ENCODE measurements at places on chromosomes 16 and 17.
A peak's percentile ranks its signal among the peaks of the same experiment; 100 is the strongest.

GRCh38 chr17:50601823-50602375, 32.8 kb upstream of the ABCC3 start:
- no peak overlapping the region for H3K27ac ChIP-seq
- DNase-seq, result no peak
- no peaks in the 10 kb centered on the region for H3K36me3 ChIP-seq
- H3K27me3 ChIP-seq, result peaks cover 4% of the 10 kb centered on the region
- H3K4me3 ChIP-seq, result no peak overlapping the region

- H3K27ac ChIP-seq, result no peak overlapping the region
- H3K4me3 ChIP-seq, result no peak overlapping the region
- no peaks in the 10 kb centered on the region for H3K36me3 ChIP-seq
- DNase-seq, result no peak
These were observed 268.0 kb upstream of the TNRC6C start for GRCh38 chr17:77690271-77691161.

DNA sequence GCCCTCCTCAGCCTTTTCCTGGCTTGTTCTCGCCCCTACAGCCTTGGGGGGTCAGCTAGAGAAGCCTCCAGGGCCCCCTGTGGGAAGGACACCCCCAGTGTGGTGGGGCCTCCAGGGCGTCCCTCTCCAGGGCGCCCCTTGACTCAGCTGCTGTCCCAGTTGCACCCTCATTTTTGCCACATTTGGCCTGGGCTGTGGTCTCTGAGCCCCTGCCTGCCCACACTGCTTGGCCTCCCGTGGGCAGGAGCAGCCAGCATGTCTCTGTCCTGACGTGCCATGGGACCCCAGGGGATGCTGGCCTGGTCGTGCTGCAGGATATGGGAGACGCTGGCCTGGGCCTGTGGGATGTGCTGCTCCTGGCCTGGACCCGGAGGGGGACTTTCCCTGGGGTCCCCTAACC, 5.0 kb downstream of the CHTF18 start:
- peaks cover 13% of the 10 kb centered on the region for H3K4me1 ChIP-seq
- H3K4me3 ChIP-seq, result no peak overlapping the region
- no peaks in the 10 kb centered on the region for H3K36me3 ChIP-seq
- no peaks in the 10 kb centered on the region for H3K27me3 ChIP-seq
- DNase-seq, result no peak

DNA sequence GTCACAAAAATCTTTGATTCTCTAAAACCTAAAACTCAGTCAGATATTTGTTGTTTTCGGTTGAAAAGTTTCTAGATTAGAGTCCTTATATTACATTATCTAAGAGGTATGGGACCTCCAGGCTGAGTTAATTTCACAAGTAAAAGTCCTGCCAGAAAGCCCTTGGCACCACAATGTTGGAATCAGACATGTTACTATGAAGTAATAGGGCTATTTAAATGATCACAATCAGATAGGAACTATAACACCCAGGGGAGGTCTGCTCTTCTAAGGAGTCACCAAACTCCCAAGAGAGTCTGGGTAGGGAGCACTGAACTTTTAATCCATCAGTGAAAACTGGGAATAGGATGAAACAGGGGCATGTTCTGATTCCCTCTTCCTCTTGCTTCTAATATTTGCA, 54.2 kb downstream of the WIPI1 start:
- no peak overlapping the region for H3K4me3 ChIP-seq
- no peak overlapping the region for H3K27ac ChIP-seq

GRCh38 chr16:5461141-5461540, 363.5 kb upstream of the EEF2KMT start:
- no peak overlapping the region for H3K4me3 ChIP-seq
- H3K27me3 ChIP-seq, result no peaks in the 10 kb centered on the region

DNA sequence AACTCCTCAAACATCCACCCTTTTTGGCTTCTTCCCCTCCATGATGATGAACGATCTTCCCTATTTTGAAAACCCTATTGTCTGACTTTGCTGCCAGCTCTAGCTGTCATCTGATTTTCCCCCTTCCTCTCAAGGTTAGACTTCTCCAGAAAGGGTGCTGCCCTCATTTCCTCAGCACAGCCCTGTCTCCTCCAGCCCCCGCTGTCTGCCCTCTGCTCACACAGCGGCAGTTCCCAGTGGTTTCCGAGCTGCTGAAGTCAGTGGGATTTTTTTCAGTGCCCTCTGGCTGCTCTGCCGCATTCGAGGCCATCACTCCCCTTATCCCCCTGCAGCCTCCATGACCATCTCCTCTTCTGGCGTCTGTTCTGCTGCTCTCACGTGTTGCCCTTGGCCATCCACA, 26.6 kb upstream of the C17orf107 start:
- DNase-seq, result no peak
- H3K4me1 ChIP-seq, result peaks cover 11% of the 10 kb centered on the region
- H3K4me3 ChIP-seq, result no peak overlapping the region
- no peak overlapping the region for H3K27ac ChIP-seq
- no peaks in the 10 kb centered on the region for H3K36me3 ChIP-seq

DNA sequence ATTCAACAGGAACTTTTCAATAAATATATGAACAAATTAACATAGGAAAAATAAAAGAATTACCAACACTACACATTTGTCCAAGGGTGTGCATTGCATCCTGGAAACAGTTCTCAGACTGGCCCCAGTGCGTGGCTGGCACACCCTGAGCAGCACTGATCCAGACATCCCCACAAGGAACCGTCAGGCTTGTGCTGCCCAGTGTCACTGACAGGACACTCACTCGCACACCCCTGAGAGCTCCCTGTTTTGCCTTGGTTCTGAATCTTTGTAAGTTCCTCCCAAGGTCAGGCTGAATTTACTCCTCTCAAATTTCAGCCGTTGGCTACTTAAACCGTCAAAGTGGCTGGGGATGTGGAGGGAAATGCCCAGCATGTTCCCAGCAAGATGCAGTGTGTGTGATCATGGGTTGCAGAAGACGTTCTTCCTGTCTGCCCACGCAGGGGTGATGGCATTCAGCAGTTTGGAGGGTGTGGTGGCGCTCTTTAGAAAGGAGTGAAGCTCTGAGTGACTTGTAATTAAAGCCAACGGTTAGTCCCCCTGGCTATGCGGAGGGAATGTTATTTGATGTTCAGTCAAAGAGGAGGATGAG, 1.7 kb downstream of the MT2A start:
- peak overlapping the region; percentile 90 for H3K27ac ChIP-seq
- H3K4me3 ChIP-seq, result peak overlapping the region; percentile 62
- DNase-seq, result no peak
- H3K36me3 ChIP-seq, result no peaks in the 10 kb centered on the region
- H3K27me3 ChIP-seq, result no peaks in the 10 kb centered on the region

- peaks cover 4% of the 10 kb centered on the region for H3K27me3 ChIP-seq
- H3K4me3 ChIP-seq, result no peak overlapping the region
- no peaks in the 10 kb centered on the region for H3K4me1 ChIP-seq
- H3K27ac ChIP-seq, result no peak overlapping the region
These were observed 67.2 kb downstream of the CDH8 start for GRCh38 chr16:61969077-61969382.

- H3K36me3 ChIP-seq, result peaks cover under 1% of the 10 kb centered on the region
- no peaks in the 10 kb centered on the region for H3K4me1 ChIP-seq
- DNase-seq, result no peak
- no peak overlapping the region for H3K4me3 ChIP-seq
- H3K27ac ChIP-seq, result no peak overlapping the region
- H3K27me3 ChIP-seq, result peaks cover 3% of the 10 kb centered on the region
These were observed 2.7 kb upstream of the PDE6G start for GRCh38 chr17:81659038-81659437.

DNA sequence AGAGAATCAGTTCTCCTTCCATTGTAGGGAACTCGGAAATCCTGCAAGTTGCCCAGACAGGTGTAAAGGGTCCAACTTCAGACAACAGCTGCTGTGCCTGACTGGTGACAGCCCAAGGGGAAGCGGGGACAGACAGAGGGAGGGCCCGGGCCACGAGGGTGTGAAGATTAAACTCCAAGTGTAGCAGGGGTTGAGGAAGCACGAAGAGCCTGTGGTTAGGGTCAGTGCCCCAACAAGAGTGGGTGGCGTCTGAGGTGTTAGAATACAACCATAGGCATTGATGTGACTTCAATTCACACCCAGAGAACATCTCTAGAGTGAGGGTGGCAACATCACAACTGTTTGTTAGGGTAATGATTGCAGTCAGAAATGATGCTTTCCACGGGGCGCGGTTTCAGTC, 39.1 kb downstream of the ASPA start:
- no peak overlapping the region for H3K4me3 ChIP-seq
- H3K27ac ChIP-seq, result peak overlapping the region; percentile 86
- DNase-seq, result no peak
- peaks cover 40% of the 10 kb centered on the region for H3K36me3 ChIP-seq
- H3K27me3 ChIP-seq, result no peaks in the 10 kb centered on the region
- H3K4me1 ChIP-seq, result peaks cover 25% of the 10 kb centered on the region

DNA sequence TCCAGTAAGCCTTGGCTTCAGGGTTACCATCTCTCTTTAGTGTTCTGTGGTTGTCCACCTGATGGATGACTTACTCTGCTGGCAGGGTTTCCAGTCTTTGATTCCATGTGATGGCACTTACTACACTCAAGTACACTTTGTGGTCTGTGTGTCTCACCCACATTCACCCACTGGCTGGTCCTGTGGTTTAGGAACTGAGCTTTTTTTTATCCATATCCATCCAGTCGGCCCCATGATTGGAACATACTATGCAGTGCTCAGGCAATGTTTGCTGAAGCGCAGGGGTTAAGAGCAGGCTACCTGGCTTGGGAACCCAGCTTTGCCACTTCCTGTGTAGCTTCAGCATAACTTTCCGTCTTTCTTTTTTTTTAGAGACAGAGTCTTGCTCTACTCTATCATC, 2.8 kb upstream of the FUS start:
- H3K4me3 ChIP-seq, result no peak overlapping the region
- H3K27ac ChIP-seq, result no peak overlapping the region
- no peaks in the 10 kb centered on the region for H3K27me3 ChIP-seq
- DNase-seq, result no peak
- peaks cover 21% of the 10 kb centered on the region for H3K4me1 ChIP-seq
- H3K36me3 ChIP-seq, result no peaks in the 10 kb centered on the region

DNA sequence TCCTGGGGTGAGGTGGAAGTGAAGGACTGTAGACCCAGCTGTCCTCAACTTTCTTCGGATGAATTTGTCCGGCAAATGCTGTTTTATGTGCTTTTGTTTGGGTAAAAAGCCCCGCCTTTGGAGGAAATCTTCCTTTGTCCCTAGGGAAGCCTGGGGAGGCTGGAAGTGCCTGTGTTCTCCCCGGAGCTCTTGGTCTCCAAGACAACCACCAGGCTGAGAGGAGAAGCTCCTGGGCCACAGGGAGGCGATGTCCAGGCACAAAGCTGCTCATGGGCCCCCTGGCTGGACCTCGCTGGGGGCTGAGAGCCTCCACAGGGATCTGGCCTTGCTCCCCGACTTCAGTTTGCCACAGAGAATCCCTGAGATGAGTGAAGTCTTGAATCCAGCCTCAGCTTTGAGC, 293.1 kb upstream of the N4BP1 start:
- no peak overlapping the region for H3K4me3 ChIP-seq
- H3K27me3 ChIP-seq, result no peaks in the 10 kb centered on the region
- no peaks in the 10 kb centered on the region for H3K36me3 ChIP-seq
- H3K4me1 ChIP-seq, result no peaks in the 10 kb centered on the region
- DNase-seq, result no peak

- H3K27me3 ChIP-seq, result no peaks in the 10 kb centered on the region
- H3K27ac ChIP-seq, result peak overlapping the region; percentile 44
- no peak for DNase-seq
- H3K4me3 ChIP-seq, result peak overlapping the region; percentile 100
These were observed 388 bp downstream of the OXLD1 start for GRCh38 chr17:81666092-81666341.

GRCh38 chr16:78522327-78522726, 422.9 kb downstream of the WWOX start:
- H3K4me3 ChIP-seq, result no peak overlapping the region
- no peaks in the 10 kb centered on the region for H3K36me3 ChIP-seq
- no peaks in the 10 kb centered on the region for H3K4me1 ChIP-seq
- no peak for DNase-seq
- no peaks in the 10 kb centered on the region for H3K27me3 ChIP-seq

DNA sequence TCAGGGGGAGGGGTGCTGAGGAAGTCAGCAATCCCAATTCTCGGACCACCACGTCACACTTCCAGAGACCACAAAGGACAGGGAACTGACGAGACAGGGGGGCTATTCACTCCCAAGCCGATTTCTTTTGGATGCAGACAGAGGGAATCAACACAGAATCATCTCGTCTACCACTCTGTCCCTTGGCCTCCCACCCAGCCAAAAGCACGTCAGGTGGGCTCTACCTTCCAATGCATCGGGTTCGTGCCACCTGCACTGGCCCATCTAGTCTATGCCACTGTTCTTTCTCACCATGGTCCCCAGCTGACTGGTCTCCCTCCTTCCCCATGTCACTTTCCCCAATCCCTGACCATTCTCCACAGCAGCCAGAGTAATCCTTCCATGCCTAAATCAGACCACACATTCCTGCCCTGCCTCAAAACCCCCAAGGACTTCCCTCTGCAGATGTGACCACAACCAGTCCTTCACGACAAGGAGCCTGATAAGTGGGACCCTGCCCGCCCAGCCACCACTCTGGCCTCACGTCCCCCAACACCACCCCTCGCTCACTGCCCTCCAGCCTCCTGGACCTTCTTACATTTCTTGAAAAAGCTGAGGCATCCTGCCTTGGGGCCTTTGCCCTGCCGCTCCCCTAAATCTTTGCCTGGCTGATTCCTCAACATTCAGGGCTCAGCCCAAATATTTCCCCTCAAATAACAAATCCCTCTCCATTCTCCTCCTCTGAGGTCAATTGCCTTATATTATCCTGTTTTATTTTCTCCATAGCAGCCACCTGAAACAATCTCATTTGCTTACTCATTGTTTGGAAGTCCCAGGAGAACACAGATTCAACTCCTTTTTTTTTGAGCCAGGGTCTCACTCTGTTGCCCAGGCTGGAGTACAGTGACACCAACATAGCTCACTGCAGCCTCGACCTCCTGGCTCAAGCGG, 70.4 kb downstream of the IL21R start:
- DNase-seq, result no peak
- H3K4me1 ChIP-seq, result peaks cover 7% of the 10 kb centered on the region
- no peak overlapping the region for H3K27ac ChIP-seq
- H3K27me3 ChIP-seq, result no peaks in the 10 kb centered on the region
- peaks cover 48% of the 10 kb centered on the region for H3K36me3 ChIP-seq

DNA sequence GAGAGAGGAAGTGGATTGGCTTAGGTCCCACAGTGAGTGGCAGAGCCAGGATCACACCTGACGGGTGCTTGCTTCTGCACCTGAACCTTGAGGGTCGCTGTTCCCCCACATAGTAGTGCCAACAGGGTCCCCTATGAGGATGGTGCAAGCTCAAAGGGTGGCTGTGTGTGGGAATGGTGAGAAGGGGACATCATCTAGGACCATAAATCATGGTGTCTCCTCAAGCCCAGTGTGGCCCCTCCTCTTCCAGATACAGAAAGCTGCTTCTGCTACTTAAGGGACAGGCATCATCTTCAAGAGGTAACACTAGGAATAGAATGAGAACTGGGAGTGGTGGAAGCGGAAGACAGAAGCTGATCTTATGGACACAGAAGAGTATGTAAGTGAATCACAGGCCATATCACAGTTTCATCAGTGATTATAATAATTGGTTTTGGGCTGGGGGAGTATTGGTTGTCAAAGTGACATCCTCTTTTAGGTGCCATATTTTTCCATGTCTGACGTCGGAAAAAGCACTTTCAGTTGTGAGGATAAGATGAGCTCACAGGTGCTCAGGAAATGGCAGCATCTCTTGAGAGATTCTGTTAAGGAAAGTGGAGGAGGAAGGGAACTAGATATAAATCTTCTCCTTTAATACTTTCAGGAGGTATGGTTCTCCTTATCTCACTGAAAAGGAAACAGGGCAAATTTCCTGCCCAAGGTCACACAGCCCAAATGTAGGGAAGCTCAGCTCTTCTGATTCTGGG, 83.2 kb upstream of the HNF1B start:
- DNase-seq, result no peak
- H3K4me1 ChIP-seq, result no peaks in the 10 kb centered on the region
- H3K27me3 ChIP-seq, result no peaks in the 10 kb centered on the region
- H3K4me3 ChIP-seq, result no peak overlapping the region
- H3K27ac ChIP-seq, result no peak overlapping the region
